ENCODE measurements at places on chromosomes 11 and 22. TPM values are rescaled to one million over a fixed set of nuclear protein-coding genes. Genes with fewer than 3 reads are reported as not detected.

Gene OR51E1
- not detected for total RNA-seq

Gene IFTAP
- 6.0 TPM for total RNA-seq

Gene ASCL2
- 0.83 TPM for total RNA-seq

Gene CCDC81
- total RNA-seq = 0.38 TPM

Gene CHRNA10
- 0.78 TPM for total RNA-seq

Gene SLC22A9
- total RNA-seq = 16.4 TPM

Gene CECR2
- total RNA-seq = 12.0 TPM

Gene RBMXL2
- total RNA-seq = not detected

Gene TRIM6
- total RNA-seq = 0.25 TPM

Gene AAMDC
- 18.5 TPM for total RNA-seq

Gene SLC22A25
- 33.5 TPM for total RNA-seq

Gene MUC5AC
- total RNA-seq = 0.03 TPM

Gene SYT9
- total RNA-seq = 11.3 TPM

Gene HEPN1
- total RNA-seq = not detected

All from left lobe of liver (tissue), 2 donors.